GM23248 (cell line): ENCODE measurements at places on chromosomes 3 and 15.

DNA sequence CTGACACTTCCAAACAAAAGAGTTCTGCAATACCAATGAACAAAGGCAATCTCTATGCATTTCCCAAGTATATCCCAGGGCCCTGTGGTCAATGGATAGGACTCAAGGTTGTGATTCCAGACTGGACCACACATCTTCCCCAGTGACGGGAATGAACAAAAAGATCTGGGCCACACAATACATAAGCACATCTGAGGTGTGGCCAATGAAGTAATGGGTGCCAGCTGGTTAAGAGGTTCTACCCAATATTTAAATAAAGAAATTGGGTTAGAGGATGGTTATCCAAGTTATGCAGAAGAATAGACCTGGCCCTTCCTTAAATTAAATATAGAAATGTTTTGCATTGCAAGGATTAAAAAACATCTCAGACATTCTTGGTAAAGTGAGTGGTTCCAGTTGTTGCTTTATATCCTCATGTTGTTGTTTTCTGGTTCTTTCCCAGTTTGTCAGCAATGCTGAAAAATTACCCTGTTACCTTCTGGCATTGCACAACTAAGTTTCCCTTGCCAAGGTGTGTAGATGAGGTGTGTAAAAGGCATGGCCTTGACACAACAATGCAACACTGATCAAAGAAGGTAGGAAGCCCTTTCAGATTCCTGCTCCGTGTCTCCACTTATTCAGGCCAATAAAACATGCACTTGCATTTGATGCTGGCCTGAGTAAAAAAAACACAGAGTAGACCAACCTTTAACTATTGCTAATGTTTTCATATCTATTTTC, 86.5 kb downstream of the PRICKLE2 start:
- DNase-seq, result no peak

- peak; percentile 69 for DNase-seq
Measured at GRCh38 chr3:146781606-146782005, 176.5 kb upstream of the PLSCR5 start.

DNA sequence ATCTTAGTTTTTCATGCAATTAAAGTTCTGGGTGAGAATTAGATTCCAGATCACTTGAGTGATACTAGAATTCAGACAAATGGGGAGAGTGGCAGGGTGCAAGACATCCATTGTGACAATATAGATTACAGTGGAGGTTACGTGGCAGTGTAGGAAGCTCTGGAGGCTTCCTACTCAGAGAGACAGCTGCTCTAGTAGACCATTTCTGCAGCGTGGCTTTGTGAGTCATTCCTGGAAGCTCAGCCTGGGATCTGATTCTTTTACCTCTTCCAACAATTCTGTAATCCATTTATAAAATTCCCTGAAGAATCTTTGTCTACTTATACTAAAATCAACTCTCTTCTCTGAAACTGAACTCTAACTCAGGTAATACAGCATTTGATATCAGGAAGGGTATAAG, 90.4 kb upstream of the ASB14 start:
- DNase-seq, result peak; percentile 60

GRCh38 chr3:11924518-11924917, 77.8 kb upstream of the TAMM41 start:
- DNase-seq, result no peak

GRCh38 chr3:183339461-183340086, 86.5 kb downstream of the B3GNT5 start:
- no peak for DNase-seq

GRCh38 chr3:1275495-1275894, 182.7 kb downstream of the CNTN6 start:
- peak; percentile 1 for DNase-seq

GRCh38 chr3:111577798-111578685, 17.1 kb downstream of the ZBED2 start:
- DNase-seq, result peak; percentile 86

GRCh38 chr3:12750658-12751071, 8.4 kb downstream of the TMEM40 start:
- peak; percentile 86 for DNase-seq

DNA sequence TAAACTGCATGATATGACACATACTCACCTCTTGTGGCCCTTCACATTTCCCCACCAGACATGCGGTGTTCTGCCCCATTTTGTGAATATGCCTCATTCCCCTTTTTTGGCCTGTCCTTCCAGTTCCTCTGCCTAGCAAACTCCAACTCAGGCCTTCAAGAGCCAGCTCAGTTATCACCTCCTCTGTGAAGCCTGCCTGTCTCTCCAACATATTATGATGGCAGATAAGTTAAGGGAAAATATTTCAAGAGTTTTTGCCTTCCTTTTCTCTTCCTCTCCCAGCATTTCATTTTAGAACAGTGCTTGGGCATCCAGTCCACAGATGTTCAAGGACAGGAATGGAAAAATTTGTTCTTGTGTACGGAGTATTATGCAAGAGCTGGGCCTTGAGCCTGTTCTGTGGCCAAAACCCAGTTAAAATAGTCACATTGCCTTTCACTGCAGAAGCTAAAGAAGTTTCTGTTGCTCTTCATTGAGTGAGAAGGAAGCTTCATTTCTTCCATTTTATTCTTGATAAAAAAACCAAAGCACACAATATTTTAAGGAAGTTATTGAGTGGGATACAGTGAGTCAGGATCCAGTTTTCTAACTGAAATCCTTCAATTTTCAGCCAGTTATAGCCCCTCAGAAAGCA, 192.0 kb downstream of the GHSR start:
- DNase-seq, result peak; percentile 80

DNA sequence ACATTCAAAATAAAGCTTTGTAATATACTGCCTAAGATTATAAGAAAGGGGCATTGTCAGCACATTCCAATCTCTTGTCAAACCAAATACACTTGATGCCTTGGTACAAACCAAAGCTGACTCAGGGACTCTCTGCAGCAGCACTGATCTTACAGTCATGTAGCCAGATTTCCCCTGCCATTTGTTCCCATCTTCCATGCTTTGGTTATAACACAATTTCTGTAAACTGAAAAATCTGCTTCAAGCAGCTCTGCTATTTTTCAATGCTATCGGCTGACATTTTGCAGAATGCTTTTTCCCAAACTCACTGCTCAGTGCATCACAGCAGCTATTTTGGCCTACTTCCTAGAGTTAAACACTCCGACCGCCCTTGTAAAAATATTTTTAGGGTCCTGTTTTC, 18.2 kb downstream of the PLOD2 start:
- peak; percentile 60 for DNase-seq

DNA sequence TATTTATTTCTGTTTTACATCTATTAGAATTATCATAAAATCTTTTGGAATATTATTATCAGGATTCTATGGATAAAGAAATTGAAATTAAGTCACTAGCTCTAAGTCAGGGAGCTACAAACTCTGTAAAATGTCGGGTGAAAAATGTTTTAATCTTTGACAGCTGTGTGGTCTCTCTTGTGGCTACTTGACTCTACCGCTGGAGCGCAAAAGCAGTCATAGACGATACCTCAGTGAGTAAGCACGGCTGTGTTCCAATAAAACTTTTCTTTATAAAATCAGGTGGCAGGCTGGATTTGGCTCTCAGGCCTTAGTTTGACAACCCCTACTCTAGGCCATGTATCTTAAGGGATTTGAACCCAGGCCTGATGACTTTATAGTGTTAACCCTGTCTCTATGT, 88.5 kb upstream of the PFN2 start:
- no peak for DNase-seq

DNA sequence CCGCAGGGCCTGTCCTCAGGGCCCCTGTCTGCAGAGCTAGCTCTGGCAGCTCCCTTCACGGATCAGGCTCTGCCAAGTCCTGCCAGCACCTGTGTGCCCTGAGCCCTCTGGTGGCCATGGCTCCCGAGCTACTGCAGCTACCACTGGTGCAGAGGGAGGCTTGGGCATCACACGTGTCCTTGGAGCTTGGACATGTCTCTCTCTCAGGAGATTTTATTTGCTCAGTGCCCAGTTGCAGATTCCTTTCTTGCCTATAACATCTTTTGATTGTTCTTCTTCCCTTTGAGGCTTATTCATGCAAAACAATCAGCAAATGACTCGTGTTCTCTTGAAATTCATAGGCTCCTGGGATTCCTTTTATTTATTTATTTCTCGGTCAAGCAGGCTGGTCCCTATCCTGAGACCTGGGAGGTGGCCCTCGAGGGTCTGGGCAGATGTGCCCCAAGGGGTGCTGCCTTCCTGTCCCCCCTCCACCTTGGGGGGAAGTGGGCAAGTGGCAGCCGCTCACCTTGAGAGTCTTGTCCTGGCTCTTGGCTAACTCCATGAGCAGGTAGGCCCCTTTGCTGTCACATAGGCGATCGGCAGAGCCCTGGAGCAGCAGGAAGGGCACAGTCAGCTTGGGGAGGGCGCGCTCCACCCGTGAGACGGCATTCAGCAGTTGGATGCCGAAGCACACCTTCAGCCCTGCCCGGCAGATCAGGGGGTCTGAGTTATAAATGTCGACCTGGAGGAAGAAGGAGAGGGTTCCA, 21.9 kb downstream of the ABTB1 start:
- DNase-seq, result peak; percentile 51

GRCh38 chr3:149026718-149027117, 35.4 kb downstream of the GYG1 start:
- no peak for DNase-seq

DNA sequence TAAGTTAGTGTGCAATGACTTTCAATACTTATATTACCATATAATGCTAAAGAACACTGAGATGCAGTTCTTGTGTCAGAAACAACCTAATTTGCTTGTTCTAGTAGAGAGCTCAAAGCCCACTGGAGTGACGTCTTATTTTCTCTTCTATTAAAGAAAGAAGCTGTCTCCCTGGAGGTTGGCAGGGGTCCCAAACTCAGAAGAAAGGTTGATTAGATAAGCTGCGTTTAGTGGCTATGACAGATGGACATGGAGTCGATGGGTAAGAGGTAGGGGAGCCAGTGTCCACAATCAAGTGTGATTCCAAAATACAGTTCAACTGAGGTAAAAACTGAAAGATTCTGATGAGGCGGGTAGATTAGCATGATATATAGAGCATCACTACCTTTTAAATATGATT, 363.6 kb downstream of the NLGN1 start:
- DNase-seq, result no peak

GRCh38 chr15:52383100-52383588, 87.5 kb upstream of the MYO5C start:
- DNase-seq, result peak; percentile 50
